Fibroblast of skin of left quadriceps (primary cell): ENCODE measurements at places on chromosomes 3 and 15.
A peak's percentile ranks its signal among the peaks of the same experiment; 100 is the strongest.

DNA sequence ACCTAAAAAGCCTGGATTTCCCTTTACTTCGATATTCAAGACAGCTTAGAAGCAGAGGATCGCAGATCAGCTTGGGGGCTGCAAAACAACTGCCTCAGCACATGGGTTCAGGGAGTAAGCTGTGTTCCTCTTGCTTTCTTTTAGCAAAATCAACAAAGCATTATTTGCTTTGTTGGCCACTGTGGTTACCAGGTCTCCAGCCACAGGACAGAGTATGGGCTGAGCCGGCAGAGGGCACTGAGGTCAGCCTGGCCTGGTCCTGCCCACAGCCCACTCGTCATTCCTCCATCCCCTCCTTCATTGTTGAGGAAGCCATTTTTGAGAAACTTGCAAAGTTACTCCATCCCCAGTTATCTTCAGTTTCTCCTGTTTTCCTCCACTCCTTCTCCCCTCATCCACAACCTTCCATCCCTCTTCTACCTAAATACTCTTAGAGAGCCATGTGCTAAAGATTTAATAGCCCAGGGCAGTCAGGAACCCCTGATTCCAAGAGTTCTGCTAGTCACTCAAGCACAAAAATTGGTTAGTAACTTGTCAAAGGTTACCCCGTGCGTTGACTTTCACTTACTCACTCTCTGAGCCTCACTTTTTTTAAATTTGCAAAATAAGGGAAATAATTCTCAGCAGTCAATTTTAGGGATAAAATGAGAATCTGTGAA lies 60.0 kb upstream of the HES1 start:
- DNase-seq, result no peak

DNA sequence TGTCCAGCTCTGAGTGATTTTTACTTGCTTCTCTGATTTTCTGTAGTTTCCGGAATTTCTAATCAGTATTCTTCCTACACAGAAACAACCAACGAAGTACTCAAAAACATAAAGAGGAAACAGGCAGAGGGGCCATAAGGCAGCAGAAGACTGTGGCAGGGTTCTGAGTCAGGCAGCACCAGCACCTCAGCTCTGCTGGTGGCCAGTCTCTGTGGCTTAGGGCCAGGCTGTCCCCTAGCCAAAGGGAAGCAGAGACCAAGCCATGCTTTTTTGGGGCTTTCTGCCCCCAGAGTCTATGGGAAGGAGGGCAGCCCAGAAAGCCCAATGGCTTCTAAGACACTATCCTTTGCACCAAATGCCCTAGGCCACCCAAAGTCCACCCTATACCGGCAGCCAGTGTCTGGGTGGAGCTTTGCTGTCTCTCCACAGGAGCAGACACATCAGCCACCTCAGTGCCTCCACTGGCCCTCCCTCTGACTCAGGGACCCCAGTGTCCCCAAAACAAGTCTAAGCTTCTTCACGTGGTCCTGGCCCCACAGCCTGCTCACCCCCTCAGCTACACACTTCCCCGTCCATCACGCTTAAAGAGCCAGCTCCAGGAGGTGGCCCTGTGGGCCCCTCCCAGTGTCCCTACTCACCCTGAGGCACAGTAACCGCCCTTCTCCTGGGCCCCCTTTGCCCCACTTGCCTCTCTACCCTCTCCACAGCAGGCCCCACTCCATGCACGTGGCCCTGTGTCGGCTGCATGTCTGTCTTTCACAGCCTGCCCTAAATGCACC lies 46.2 kb downstream of the CCDC12 start:
- DNase-seq, result no peak

- DNase-seq, result no peak
Measured at GRCh38 chr3:27354588-27355203, 14.5 kb downstream of the NEK10 start.

GRCh38 chr3:65706301-65706700 lies 332.4 kb downstream of the MAGI1 start:
- no peak for DNase-seq

DNA sequence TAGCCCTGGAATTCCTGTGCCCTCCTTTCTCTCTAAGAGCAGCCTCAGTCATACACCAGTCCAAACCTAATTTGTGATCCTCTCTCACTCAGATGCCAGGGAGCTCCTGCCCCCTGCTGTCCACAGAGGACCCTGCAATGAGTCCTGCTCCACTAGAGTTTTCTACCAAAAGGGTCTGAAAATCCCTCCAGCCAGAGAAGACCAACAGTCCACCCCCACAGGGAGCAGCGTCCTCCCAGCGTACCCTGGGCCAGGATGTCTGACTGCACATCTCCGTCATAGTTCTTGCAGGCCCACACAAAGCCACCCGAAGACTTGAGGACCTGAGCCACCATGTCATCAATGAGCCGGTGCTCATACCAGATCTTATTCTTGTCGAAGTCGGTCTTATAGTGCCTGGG lies 15.4 kb downstream of the IDH2 start:
- no peak for DNase-seq

DNA sequence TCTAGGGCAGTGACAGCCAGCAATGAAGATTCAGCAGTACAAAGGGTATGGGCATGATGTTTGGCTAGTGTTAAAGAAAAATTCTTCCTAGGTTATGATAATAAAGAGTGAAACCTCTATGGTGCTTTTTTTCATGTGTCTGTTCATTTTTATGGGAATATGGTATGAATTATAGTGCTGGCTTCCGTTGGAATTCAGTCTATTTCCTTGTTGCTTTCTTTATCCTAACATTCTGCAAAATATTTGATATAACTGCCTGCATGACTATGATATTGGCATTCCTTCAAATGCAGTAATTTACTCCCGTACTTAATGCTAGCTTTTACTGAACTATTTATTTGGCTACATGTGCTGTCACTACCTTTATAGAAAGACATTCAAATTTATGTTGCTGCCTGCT lies 57.6 kb upstream of the ATP11B start:
- DNase-seq, result peak; percentile 79

DNA sequence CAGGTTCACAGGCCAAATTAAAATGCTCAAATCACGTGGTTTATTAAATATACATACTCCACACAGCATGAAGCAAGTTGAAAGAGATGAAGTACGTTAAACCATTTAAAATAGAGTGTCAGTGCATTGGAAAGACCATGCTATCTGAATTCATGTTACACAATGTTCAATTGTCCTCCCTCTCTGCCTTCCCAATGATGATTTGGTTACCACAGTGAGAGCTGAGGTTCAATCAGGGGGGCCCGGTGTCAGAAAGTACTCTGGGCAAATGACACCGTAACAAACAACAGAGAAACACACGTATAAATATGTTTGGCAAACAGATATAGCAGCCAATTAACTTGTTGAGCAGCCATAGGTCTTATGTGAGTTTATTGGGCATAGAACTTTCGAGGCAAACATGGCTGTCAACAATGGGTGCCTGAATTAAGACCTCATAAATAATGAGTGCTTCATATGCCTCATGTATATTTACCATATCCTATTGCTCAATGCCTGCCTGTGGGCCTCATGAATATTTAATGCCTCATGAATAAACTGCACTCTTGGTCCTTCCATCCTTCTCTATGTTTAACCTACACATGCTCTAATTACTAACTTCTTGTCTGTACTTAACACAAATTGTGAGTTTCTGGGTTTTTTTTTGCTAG lies 641.5 kb downstream of the PLOD2 start:
- no peak for DNase-seq

GRCh38 chr3:34258271-34258998 lies 460.0 kb downstream of the PDCD6IP start:
- DNase-seq, result no peak

DNA sequence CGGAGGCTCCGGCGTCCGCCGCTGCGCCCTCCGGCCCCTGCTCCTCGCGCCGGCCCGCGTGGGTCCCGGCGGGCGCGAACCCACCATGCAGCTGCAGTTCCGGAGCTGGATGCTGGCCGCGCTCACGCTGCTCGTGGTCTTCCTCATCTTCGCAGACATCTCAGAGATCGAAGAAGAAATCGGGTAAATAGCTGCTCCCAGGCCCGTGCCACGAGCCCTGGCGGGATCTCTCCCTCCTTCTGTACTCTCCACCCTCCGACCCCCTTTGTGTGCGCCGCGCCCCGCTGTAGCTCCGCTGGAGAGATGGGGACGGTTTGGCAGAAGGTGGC lies 263 bp downstream of the ST8SIA2 start:
- no peak for DNase-seq

DNA sequence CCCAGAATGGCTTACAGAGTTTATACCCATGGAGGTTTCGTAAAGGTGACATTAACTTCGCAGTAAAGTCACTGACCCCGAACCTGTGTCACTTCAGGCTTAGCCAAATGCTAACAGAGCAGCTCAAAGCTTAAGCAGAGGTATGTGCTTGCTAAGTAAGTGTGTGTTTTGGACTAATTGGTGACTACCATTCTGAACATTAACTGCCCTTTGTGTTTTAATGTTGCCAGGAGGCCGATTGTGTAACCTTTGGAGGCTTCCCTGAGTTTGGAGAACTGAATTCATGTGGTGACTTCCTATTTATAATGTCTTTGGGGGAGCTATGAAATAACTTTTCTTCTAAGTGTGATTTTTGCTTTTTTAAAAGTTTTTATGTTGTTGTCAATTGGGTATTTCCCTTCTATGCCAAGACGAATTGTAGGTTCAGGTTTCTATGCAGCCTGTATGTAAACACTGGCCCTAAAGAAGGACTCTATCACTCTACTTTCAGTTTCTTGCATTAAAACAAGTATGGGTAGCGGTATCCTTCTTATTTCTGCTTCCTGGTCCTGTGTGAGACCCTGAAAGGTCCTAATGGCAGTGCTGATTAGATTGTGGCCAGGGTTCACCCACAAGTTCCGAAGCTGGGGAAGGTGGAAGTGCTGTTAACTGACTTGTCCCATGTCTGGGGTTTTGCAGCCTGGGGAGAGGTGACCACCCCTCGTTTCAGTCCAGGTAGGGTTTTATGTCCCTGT lies 86.3 kb downstream of the IGF1R start:
- DNase-seq, result no peak

DNA sequence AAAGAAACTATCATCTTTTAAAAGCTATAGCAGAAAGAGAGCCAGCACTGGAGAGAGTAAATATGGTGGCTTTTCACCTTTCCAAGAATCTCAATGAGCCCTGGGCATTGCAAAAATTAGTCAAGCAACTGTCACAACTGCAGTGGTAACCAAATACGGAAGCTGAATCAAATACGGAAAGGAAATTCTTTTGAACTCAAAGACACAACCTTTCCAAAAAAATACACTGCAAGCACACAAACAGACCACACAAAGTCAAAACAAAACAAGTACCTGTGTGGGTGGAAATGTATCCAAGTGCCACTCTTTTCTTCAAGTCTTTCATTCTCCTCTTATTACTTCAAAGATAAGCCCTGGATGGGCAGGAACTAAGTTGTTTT lies 17.6 kb downstream of the VGLL4 start:
- DNase-seq, result no peak

DNA sequence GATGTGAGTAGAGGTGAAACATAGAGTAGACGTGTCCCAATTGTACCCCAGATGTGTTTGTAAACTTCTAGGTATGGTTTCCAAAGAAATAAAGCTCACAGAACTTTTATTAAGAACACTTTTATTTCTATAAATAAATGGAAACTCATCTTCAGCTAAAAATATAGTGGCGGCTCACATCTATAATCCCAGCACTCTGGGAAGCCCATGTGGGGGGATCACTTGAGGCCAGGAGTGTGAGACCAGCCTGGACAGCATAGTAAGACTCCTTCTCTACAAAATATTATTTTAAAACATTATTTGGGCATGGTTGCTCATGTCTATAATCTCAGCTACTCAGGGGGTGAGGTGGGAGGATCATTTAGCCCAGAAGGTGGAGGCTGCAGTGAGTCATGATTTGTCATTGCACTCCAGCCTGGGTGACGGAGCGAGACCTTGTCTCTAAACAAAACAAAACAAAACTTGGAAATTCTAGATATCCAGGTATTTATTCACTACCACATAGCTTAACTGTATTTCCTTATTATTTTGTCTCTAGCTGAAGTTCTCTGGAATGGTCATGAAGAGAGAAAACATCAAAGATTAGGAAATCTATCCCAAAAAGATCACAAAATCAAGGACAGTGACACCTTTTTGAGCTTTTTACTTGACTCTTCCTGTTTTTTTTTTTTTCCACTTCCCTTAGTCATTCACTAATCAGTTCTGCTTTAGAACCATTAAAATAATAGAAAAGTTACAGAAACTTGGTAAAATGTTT lies 258.1 kb downstream of the TIGIT start:
- DNase-seq, result no peak

- DNase-seq, result no peak
Measured at GRCh38 chr15:53834214-53834613, 74.8 kb upstream of the WDR72 start.

DNA sequence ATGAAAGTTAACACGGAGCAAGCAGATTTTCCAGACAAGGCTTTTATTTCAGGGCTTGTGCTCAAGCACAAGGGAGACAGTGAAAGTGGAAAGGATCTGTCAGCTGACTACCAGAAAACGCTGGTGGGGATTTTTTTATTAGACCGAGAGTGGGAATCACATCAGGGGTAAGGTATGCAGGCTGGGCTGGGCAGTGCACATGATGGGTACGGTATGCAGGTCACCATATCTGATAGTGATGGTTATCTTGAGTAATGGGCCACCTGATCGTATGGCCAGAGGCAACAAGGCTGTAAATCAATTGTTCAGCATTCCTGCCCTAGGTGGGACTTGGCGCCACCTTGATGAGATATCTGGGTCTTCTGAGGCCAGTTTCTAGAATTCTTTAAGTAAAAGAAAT lies 36.9 kb upstream of the PIAS1 start:
- no peak for DNase-seq

GRCh38 chr3:123385499-123385898 lies 63.4 kb downstream of the ADCY5 start:
- DNase-seq, result no peak

DNA sequence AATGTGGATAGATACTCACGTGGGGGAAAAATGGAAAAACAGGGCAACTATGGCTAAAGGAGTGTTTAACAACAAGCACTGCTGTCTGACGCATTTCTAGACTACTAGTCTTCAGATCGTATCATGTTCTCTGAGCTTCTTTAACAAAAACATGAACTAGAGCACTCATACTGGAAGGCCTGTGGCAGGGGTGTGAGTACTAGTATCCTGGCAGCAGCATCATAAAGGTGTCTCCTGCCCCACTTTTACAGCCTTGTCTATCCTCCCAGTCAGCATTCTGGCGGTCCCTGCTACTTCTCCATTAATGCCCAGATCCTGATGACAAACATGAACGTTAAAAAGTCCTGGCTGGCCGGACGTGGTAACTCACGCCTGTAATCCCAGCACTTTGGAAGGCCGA lies 4.0 kb downstream of the FMN1 start:
- DNase-seq, result no peak
